Esophagus squamous epithelium (tissue), 5 donors: ENCODE measurements at places on chromosomes 5 and 9.

DNA sequence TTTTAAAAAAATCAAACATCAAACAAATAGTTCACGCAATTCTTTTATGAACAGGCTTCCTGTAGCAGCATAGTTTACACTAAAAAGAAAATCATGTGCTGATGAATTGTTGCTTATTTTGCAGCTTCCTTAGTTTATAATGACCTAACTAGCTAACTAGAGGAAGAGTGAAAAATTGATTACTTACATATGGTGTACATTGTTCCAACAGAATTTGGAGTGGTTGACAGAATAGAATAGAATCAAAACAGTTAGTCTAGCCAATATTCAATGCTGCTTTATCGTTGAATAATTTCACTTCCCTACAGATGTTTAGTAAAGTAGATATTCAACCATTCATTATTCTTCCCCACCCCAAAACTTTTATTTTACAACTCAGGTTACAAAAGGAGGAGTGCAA is 4.2 kb downstream of the NMUR2 start:
- no peak for DNase-seq

DNA sequence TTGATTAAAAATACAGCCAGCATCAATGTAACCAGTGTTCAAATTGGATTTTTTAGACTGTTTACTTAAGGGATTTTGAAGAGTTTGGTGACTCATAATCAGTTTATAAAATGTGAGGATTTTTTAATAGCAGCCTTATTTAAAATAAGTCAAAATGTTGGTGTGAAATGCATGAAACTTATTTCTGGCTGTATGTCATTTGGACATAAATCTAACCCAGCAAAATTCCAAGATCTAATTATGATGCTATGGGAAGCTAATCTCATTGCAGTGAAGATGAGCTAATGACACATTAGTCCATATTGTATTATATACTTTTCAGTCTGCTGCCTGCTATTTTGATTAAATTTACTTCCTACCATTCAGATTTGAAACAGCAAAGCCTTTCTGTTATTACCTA is 140.3 kb downstream of the AOPEP start:
- DNase-seq = no peak

GRCh38 chr5:140855772-140856674 is at the start of gene PCDHA10:
Gene PCDHA10, plus strand, starts transcription at chr5:140855897. Its CDS starts 152 bp downstream, at chr5:140856049.
- no peak for DNase-seq

- no peak for DNase-seq
These were observed 61.3 kb downstream of the GLIS3 start for GRCh38 chr9:4238522-4238921.

DNA sequence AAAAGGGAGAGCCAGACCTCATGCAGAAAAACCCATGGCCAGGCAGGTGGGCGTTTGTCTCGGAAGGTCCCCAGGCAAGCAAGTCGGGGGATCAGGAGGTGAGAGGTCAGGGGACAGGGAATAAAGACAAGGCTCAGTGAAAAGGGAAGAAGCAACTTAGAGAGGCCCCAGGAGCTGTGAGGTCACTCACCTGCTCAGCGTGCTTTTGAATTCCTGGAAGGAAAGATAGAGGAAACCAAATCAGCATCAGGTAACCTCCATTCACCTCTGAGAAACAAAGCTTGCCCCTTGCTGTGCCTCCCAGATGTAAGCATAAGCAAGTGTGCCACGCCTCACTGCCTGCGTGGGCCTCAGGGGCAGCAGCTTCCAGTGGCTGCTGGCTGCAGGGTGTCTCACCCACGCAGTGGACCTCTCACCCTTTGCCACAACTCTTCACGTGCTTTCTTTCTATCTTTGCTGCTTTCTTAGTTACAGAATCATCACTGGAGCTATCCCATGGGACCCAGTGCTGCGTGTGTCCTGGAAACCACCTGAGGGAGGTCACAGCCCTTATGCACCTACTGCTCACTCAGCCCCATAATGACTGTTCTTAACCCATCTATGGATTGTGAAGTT is 6.0 kb downstream of the TRIM7 start:
- no peak for DNase-seq

DNA sequence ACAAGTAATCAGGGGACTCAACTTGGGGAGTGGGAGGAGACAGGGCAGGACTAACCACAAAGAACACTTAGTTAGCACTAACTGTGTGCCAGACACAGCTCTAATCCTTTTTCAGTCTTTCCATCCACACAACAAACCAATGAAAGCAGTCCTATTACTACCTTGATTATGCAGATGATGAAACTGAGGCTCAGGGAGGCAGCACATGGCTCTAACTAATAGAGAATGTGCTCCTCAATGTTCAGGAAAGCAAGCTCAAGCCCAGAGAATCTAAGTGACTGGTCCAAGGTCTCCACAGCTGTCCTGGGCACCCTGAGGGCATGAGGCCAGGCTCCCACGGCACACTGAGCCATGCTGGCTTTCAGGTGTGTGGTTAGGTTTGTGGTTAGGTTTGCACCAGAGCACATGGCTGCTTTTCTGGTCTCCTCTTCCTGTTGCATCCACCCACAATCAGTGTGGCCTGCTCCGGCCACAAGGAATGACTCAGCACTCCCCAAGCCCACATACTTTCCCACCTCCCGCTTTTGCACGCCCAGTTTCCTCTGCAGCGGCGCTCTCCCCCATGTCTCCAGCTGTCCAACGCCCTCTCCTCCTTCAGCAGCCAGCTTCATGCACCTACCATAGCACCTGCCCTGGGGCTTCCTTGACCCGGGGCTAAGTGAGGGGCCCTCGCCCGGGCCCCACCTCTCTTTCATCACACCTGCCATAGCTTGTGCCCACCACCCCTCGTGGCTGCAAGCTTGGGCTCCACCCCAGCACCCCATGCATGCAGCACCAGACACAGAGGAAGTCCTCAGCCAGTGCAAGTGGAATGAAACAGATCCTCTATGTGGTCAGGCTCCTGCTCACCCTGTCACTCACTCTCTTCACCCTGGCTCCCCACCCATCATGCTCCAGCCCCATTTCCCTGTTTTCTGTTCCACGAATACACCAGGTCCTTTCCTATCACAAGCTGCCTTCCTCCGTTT is 133.1 kb downstream of the GABBR2 start:
- no peak for DNase-seq

- DNase-seq = no peak
These were observed 411.4 kb upstream of the CD180 start for GRCh38 chr5:67607958-67608357.

GRCh38 chr5:59807806-59808205 is 85.7 kb downstream of the PDE4D start:
- no peak for DNase-seq

- no peak for DNase-seq
These were observed 27.1 kb upstream of the PRR16 start for GRCh38 chr5:120436996-120437395.

DNA sequence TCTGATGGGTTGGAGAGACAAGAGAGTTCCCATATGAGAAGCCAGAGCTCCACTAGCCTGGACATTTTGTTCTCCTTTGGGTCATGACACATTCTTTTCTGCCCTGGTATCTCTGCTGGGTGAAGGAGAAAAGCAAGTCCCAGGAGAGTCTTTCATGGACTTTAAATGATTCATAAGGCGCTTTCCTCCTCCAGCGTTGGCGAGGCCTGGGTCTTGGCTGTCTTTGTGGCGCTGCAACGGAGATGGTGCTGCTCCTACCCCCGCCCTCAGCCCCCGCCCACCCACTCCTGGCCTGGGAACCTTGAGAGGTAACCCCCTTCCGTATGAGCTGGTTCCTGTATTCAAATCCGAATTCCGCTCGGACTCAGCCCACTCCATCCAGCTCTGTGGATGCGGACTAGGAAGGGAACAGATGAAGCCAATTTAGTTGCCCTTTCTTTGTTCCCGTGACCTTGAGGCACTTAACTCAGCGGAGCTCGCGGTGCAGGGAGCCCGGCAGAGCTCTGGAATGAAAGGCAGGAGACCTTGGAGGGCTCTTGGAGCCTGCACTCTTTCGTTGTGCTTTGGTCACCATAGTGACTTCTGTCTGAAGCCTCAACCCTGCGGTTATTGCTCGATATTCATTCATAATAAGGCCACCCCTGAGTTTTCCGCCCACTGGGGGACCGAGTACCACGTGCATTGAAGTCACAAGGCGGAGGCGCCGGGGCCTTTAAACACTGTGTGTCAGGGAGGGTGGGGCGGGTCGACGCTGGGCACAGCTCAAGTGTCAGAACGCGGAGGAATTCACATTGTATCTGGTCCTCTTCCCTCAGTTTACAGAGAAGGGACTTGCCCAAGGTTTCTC is 14.0 kb upstream of the PWWP2A start:
- no peak for DNase-seq

DNA sequence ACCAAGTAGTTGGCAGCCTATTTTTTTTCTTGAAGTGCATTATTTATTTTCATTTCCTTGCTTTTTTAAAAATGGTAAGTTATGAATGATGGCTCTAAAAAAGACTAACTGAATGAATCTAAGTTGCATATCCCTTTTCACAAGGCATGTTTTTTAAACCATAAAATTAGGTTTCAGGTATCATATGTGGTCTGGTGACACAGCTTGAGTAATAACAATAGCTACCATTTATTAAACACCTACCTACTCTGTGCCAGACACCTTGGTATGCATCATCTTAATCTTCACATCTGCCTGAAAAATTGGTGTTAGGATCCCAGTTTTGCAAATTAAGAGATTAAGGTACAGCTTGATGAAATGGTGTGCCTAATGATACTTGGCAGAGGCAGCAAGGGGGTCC is 4.3 kb upstream of the GABBR2 start:
- no peak for DNase-seq

DNA sequence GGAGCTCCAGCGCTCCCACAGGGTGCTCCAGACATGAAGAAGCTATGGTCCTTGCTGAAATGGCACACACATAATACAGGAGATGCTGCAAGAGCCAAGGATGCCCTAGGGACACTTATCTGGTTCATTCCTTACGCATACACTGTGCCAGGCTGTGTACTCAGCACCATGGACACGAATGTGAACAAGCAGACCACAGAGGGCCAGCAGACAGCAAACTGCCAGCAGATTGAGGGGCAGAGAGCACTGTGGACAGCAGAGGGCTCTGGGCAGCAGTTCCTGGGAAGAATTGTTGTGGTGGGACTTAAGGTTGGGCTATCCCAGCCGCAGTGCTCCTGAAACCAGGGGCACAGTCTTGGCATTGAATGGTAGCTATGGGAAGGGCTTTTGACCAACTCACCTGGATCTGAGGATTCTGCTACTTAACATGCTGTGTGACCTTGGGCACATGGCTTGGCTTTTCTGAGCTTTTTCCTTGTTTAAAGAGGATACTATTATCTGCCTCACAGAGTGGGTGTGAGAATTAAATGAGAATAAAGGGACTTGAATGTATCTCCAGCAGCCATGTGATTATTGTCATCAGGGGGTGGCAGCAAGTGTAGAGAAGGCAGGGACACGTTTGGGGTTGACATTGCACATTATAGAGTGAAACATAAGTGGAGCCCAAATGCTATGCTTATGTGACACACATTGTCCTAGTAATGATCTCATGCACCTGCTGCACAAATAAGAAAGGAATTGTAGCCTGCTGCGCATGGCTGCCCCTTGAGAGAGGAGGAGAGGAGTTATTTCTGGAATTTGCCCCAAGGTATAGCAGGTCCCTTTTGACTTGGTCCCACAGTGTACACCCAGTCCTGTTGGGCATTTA is 30.1 kb downstream of the PPARGC1B start:
- no peak for DNase-seq

GRCh38 chr9:113851873-113852272 is 24.2 kb upstream of the ZNF618 start:
- no peak for DNase-seq

- no peak for DNase-seq
These were observed 105.0 kb downstream of the ANKRD55 start for GRCh38 chr5:56128113-56128512.

- no peak for DNase-seq
These were observed 9.3 kb downstream of the STKLD1 start for GRCh38 chr9:133385452-133385851.

DNA sequence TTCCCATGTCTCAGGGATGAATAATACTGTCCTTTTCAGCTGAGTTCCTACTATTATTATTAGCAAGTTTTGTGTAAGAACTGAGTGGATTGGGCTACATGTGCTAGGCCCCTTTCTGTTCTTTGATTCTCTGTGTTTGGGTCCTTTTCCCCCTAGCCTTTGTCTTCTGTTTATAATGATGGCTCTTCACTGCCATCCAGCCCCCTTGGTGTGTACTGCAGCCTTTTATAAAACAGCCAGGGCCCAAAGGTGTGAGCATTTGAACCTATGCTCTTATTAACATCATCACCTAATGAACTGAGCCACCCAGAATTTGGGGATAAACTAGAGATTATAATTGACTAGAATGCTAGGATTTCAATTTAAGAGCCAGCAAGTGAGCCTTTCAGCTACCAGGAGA is 52.6 kb downstream of the PLAC8L1 start:
- DNase-seq = no peak

DNA sequence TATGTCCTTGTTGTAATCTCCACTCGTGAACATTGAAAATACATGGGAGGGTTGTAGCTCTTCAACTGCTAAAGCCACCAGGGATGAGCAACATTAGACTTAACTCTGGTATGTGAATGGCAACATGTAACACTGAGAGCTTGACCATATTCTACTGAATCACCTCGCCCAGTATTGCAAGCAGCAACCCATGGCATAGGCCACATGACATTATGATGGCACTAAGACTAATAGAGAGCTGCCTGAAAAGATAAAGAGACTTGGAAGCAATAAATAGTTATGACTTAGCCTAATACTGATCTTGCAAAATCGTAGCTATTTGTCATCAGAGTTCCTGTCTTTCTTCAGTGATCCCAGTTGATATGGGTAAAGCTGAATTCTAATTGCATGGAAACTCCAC is 108.4 kb upstream of the NREP start:
- DNase-seq = no peak

DNA sequence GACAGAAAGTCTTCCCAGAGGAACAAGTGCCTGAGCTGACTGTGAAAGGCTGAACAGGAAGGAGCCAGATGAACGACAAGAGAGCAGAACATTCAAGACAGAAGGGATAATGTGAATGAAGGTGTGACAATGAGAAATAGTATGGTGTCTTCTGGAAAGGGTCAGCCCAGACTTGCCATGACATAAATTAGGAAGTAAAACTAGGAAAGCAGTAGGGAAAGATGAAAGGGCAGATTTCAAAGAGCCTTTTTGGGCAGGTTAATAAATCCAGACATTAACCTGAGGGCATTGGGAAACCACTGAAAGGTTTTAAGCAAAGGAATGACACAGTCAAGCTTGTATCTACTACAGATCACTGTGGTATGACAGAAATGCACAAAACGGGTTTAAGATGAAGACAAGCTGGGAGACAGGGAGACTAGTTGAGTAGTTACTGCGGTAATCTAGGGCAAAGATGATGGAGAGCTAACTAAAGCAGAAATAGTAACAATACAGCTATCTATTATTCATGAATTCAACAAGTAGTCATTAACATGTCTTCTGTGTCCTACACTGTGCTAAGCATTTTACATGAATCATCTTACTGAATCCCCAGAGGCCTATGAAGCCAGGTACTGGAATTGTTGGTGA is 580.9 kb upstream of the WWC1 start:
- DNase-seq = no peak

- DNase-seq = no peak
These were observed 710 bp downstream of the HSD17B4 start for GRCh38 chr5:119453040-119453373.
